ENCODE measurements at places on chromosomes 2 and 18. TPM values are rescaled to one million over a fixed set of nuclear protein-coding genes. Genes with fewer than 3 reads are reported as not detected.

ATP8B1 gene
- total RNA-seq = 66.7 TPM

LIMS4 gene
- 10.1 TPM for total RNA-seq

C18orf54 gene
- total RNA-seq = 19.2 TPM

GRCh38 chr18:79964330-79965118, at the start of gene HSBP1L1:
HSBP1L1 (plus strand) TSS chr18:79964643; CDS start chr18:79964736, 93 bp downstream.
- peak; percentile 60 for DNase-seq

DNA sequence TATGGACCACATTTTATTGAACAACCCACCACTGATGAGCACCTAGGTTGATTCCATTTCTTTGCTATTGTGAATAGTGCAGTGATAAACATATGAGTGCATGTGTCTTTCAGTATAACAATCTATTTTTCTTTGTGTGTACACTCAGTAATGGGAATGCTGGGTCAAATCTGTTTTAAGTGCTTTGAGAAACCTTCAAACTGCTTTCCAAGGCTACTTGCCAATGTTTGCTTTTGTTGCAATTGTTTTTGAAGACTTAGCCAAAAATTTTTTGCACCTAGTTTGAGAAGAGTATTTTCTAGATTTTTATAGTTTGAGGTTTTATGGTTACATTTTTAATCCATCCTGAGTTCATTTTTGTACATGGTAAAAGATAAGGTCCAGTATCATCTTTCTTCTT, 587.4 kb upstream of the SETBP1 start:
- no peak for DNase-seq

DNA sequence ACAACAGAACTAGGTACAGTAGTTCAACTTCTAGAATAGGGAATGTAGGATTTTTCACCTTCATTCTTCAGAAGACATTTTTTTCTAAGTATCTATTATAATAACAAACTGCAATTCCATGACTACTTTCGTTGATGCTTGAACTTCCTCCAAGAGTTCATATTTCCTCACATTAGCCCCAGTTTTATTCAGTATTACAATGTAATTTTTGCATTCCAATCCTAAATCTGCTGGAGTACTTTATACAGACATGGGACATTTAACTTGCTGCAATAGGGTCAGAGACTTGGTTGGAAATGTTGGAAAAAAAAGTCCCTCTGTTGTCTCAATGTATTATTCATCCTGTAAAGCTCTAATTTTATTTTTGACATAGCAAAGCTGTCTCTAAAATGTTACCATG, 19.6 kb upstream of the FTCDNL1 start:
- DNase-seq = no peak

NT5C1B gene
- not detected for total RNA-seq

GRCh38 chr2:23157812-23158211, 227.2 kb upstream of the KLHL29 start:
- no peak for DNase-seq

DNA sequence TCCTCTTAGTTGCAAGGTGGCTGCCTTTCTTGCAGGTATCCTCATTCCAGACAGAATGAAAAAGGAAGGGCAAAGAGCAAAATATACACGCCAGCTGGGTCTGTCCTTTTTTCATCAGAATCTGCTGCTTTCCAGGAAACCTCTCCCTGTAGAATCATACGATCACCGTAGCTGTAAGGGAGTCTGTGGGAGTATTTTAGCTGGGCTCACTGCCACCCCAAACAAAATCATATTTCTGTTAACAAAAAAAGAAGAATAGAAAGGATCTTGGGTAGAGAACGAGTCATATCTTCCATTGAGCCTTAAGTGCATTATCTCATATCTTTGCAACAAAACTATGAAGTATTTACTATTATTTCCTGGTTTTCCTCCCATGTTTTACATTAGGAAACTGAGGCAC, 15.0 kb upstream of the TANC1 start:
- no peak for DNase-seq

TNFRSF11A gene
- total RNA-seq = 89.9 TPM

Measured in endothelial cell (in vitro differentiated cells).